CD4-positive, alpha-beta T cell treated with Interleukin-6 for 4 hours (primary cell): ENCODE measurements at places on chromosomes 1 and 21.

DNA sequence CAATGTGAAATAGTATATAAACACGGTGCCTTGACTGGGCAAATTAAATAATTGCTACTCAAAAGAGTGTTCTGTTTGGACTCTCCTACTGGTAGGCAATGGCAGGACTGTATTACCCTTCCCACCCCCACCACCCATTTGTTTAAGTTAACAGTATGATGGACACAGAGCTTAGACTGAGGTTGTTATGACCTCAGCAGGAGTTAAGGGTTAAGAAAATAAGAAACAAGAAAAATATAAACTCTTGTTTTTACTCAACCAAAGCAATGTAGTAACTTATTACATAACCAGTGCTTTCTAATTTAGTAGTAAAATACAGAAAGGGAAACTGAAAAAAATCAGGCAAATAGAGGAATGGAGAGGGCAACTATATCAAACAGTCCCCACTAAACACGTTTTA is 19.9 kb upstream of the SERPINC1 start:
- no peak for DNase-seq

DNA sequence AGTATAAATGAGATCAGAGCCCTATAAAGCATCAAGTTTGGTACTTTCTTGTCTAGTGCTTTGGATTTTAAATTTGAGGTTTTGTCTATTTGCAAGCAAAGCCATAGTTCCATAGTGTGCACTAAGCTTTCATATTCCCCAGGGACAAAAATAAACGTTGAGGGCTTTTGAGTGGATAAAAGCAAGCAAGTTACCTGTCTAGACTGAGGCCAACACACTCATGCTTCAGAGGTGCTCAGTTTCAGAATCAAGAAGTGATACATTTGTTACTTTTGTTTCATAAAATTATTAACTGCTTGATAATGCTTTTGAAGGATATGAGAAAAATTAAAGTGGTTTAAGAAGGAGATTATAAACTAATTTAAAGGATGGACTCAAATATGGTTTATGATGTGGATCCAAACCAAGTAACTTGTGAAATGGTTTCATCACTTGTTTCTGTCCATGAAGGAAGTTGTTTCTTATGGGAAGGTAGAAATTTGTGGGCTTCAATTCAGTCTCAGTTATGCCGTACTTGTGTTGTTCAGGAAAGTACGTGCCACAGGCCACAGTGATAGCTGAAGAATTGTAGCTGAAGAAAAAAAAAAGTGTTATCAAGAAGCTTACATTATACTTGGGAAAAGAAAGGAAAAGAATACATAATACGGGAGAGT is 71.2 kb downstream of the CHRM3 start:
- DNase-seq, result no peak

DNA sequence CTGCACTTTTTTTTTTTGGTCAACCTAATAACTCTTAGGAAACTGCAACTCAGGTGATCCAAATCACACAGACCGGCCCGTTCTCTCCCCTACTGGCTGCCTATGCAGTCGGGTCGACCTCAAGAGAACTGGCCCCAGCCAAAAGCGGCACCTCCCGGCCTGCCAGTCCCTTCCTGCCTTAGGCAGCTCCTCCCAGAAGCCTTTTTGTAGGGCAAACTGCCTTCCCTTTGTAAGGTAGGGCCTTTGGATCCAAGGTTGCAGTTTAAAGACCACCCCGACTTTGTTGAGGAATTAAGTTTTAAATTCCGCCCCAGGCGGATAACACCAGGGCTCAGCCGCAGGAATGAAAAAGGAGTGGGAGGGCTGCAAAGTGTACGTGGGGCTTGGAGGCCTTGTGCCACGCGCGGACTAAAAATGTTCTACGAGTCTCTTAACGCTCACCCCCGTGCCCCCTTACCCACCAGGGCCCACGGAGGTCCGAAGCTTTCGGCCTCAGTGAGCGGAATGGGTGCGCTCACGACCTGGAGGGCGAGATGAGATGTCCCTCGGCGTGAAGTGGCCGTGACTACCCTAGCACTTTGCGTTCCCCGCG is 642 bp upstream of the ST3GAL3 start:
- DNase-seq, result peak; percentile 12

GRCh38 chr1:168386949-168387586 is 106.4 kb downstream of the TBX19 start:
- peak; percentile 77 for DNase-seq

DNA sequence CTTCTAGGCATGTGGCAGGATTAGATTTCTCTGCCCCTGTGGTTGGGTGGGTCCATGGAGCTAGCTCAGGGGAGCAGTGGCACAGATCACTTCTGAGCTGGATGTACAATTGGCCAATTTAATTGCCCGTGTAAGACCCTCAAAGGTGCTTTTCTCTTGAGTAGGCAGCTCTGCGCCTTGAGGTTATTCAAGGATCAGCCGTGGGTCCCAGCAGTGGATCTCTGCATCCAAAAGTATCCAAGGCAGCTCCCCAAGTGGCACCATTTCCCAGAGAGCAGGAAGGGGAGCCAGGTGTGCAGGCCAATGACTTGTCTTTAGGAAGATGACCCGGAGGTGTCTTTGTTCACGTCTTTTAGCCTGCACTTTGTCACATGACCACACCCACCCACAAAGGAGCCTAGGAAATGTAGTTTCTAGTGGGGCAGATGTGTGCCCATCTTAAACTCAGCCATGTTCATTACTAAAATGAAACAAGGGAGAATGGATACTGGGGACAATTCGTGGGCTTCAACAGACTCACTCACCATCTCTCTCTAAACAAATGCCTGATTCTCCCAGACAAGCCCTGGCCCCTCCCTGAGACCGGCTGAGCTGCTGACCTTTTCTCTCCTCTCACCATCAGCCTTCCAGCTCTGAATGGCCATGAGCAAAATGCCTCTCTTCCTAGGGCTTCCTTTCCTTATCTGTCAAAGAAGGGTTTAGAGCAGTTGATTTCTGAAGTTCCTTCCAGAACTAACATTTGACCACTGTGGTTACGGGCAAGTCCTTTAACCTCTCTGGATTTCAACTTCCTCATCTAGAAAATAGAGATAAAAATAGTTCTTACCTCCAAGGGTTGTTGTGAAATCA is 41.4 kb upstream of the TENT5C start:
- no peak for DNase-seq

DNA sequence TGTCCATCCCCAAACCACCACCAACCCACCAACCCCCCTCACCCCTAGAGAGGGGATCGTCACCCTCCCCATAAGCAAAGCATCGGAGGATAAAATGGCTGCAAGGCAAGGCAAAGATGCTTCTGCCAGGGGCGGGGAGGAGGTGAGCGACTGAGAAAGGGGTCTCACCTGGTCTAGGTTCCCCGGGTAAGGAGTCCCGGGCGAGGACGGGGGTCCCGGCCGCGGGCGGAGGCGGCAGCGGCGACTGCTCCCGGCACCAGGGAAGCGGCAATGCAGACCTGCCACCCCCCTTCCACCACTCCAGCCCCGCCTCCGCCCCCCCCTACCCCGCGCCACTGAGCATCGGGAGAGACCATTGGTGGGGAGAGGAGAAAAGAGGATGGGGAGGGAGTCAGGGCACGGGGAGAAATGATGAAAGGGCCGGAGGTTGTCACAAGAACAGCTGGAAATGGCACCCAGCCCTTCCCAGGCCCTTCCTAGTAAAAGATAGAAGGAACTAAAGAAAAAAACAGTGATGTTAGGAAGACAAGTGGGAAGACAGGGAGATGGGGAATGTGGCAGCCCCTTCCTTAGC is at the start of gene SV2A:
SV2A (minus strand) TSS at position 274 of the 574 bp plus-strand sequence. CDS start 4,004 bp downstream, outside the sequence.
- peak; percentile 74 for DNase-seq

DNA sequence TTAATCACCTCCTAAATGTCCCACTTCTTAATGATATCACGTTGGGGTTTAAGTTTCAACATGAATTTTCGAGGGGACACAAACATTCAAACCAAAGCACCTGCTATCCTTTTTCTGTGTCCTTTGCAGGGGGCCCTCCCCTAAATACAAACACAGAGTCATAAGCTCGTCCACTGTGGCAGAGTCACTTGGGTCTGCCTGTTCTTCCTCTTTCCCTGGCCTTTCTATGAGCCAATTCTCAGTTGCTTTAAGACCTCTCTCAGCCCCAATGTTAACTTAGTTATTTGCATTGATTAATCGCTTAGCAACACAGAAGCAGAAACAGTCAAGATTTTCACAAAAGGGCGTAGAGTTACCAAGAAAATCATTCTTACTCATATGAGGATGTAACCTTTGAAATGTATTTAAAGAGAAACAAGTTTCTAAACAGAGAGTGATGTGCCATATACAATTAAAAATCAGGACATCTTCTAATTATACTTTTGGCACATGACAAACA is 14.9 kb downstream of the APCS start:
- no peak for DNase-seq

DNA sequence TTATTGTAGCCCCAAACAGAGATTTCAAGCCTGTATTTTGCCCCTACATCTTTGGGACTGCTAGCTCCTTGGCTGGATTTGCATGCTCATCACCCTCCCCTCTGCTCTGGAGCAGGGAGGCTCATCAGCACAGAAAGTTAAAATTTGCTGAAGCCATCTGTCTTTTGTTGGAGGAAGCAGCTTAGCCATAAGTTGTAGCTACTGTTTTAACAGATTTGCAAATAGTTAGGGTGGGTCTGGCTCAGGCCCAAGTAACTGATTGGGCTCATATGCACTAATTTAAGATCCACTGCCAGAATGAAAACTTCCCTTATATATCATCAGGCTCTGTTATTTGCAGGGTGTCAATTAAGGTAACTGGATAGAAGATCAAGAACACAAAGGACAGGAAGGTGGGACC is 307.0 kb downstream of the ZP4 start:
- DNase-seq, result no peak

GRCh38 chr1:239879321-239880170 is 212.1 kb upstream of the FMN2 start:
- no peak for DNase-seq

DNA sequence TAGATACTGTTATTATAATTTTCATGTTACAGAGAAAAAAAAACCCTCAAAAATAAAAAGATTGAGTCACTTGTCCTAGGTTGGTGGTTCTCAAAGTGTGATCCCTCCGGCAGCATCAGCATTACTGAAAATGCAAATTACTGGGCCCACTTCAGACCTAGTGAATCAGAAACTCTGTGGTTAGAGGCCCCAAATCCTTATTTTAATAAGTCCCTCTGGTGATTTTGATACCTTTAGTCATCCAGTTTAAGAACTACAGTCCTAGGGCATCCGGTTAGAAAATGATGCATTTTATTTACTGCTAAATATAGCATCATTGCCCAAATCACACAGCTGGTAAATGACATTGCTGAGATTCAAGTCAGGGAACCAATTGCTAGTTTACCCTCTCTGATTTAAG is 203.7 kb upstream of the RUNX1 start:
- no peak for DNase-seq

DNA sequence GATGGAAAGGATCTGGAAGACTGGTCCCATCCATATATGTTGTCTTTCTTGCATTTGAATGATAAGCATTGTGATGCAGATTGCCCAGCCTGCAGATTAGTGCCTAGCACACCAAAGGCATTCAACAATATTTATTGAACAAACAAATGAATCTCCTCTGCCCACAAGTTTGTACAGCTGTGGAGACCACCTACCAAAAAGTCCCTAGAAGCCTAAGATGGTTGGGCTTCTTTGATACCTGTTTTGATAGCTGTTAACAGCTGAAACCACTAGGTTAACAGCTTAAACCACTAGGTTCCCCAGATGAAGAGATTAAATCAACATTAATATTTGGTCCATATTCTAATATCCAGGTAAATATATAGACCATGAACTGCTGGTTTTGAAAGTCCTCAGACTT is 9.8 kb downstream of the DUSP10 start:
- no peak for DNase-seq

GRCh38 chr1:24639094-24639493 is 4.0 kb upstream of the SRRM1 start:
- no peak for DNase-seq

DNA sequence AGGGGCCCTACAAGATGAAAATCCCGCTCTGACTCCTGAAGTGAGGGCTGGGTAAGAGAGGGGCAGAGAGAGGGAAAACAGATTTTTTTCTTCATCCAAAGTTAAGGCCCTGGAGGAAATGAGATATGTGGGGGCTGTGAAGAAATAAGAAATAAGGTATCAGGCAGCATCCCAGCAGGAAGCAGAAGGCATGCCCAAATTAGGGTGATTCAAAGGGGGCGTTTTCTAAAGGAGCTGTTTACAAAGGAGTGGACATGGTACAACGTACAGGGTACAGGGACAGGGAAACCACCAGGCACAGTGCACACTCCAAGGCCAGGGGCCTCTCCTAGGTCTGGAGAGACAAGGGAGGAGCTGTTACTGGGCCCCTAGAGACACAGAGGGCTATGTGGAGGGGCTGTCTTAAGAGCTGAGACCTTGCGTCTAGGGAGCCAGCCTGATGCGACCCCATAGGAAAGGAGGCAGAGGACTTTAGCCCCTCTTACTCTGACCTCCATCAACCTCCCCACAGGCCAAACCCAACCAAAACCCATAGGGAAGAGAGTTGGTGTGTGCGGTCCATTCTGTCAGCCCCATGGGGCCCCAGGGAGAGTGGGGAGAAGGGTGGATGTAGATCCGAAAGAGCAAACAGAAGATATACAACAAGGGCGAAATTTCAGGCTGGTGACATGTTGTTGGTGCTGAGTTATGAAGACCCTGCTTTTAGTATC is 38.6 kb downstream of the STYXL2 start:
- DNase-seq, result no peak

GRCh38 chr1:44484155-44484688 is 79.2 kb downstream of the RNF220 start:
- DNase-seq, result no peak

DNA sequence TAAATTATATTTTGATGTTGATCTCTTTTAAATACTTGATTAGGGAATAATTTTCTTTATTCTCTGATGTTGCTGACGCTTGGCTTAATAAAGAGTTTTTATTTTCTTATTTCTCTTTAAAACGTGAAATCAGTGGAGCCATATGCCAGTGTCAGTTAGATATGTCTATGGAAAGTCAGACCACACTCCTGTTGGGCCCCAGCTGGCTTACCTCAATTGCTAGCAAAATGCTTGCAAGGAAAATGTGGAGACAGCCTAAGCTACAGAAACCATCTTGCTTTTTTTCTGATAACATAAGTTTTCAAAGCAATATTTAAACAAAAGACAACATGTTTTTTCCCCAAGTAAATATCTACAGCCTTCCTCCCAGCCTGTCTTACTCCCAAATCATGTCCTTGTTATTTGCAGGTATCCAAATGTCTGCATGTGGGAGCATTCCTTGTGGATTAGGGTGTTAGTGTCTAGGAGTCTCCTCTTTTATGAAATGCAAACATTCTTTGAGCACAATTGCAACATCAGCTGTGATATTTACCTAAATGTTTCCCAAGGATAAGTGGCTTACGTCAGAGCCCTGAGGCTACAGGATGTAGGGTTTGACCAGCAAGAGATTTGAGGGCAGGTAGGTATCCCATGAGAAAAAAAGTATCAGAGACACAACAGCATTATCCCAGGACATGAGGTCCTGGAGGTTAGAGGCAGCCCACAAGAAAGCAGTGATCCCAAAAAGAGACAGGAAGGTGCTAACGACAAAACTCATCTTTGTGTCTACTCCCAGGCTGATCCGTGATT is 117.2 kb upstream of the KCNJ15 start:
- DNase-seq, result no peak

DNA sequence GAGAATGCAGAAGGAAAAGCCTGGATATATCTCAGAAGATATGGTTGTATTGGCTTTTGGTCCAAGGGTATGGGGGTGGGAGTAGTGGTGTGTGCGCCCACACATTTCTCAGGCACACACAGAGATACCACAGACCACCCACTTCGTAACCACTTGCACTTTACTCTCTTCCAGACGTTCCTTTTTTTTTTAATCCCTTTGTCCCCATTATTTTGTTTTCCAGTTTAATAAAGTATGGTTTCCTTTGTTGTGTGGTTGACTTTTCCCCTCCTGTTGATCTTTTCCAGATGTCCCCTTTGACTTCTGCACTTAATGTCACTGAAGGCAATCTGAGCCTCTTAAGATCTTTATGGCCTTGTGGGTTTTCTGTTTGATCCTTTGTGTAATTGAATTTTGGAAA is 10.5 kb upstream of the TARS2 start:
- DNase-seq, result no peak
